ENCODE measurements at places on chromosomes 2 and 18. TPM values are rescaled to one million over a fixed set of nuclear protein-coding genes. Genes with fewer than 3 reads are reported as not detected.

VIL1 gene
- total RNA-seq: 0.23 TPM

GRCh38 chr2:222860740-222861410, at the start of gene ACSL3:
ACSL3 (plus strand) TSS chr2:222861036; CDS start chr2:222908773, 47,737 bp downstream.
- DNase-seq: peak; percentile 85

DNA sequence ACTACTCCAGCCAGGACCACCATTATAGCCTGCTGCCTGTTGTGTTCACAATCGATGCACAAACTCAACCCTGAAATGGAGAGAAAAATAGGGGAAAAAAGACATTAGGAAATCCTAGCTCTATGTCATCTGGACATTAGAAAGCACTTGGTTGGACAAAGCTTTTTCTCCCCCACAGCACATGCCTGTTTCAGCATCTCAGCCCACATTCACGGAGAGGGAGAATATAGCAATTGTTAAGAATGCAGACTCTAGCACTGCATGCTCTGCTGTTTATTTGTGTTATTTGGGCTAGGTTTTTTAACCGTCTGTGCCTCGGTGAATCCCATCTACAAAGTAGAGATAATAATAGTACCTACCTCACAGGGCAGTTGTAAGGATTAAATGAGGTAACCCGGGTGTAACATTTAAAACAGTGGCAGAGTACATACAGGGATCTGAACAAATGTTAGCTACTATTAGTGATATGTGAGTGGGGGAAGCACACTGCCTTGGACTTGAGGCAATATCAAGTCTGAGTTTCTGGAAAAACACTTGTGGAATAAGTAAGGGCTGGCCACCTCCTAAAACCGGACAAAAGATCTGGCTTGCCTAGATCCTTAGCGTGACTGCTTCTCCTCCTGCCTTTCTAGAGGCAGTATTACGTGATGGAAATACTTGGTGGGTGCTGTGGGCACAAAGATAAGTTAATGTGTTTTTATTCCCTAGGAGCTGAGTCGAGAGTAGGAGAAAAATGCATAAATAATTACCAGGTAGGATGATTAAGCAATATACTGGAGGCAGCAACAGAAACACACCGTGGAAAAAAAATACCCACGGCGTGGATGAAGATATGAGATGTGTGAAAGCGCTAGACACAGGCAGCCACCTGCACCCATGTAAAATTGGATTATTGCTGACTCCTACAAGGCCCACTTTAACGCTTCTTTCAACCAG, 1.0 kb upstream of the PPP1CB start:
- peak; percentile 29 for DNase-seq

GRCh38 chr2:29981402-29981801, 60.0 kb upstream of the ALK start:
- no peak for DNase-seq

GRCh38 chr2:221572219-221572820, at the start of gene EPHA4:
EPHA4 (minus strand) TSS chr2:221572304; CDS start chr2:221572248, 56 bp downstream.
- DNase-seq: peak; percentile 80
